ENCODE measurements at places on chromosomes 6 and 20. TPM values are rescaled to one million over a fixed set of nuclear protein-coding genes. Genes with fewer than 3 reads are reported as not detected.

The WFDC8 gene
- not detected for total RNA-seq

The TLDC2 gene
- not detected for total RNA-seq

The PLA2G7 gene
- not detected for total RNA-seq

The WFDC10B gene
- not detected for total RNA-seq

The DUSP15 gene
- total RNA-seq = not detected

All from T-helper 2 cell treated with Interferon-gamma antibody and Interleukin-4, amounts not matched to agents 100 ng/mL and 5 ng/mL, for 36 hours (primary cell).